ENCODE measurements at places on chromosomes 11 and 22. TPM values are rescaled to one million over a fixed set of nuclear protein-coding genes. Genes with fewer than 3 reads are reported as not detected.

The NR1H3 gene
- 17.8 TPM for total RNA-seq

The GAS2L1 gene
- 18.2 TPM for total RNA-seq

The HNRNPUL2 gene
- 42.0 TPM for total RNA-seq

The TMPRSS6 gene
- total RNA-seq = not detected

The PANX3 gene
- not detected for total RNA-seq

The FAM83F gene
- total RNA-seq = not detected

The MRGPRX3 gene
- total RNA-seq = not detected

The HARBI1 gene
- 6.0 TPM for total RNA-seq

The BTG4 gene
- 0.12 TPM for total RNA-seq

The PRDM11 gene
- total RNA-seq = 4.6 TPM

The CARD18 gene
- not detected for total RNA-seq

The POLA2 gene
- 13.0 TPM for total RNA-seq

The DERL3 gene
- 0.36 TPM for total RNA-seq

The PHLDA2 gene
- total RNA-seq = 98.6 TPM

The CSRP3 gene
- total RNA-seq = not detected

The ENTHD1 gene
- total RNA-seq = not detected

The MIF gene
- total RNA-seq = 493 TPM

The ABCC8 gene
- 1.6 TPM for total RNA-seq

The GGT5 gene
- 2.5 TPM for total RNA-seq

The BIRC3 gene
- total RNA-seq = 32.2 TPM

The RAB38 gene
- 1.2 TPM for total RNA-seq

The TSGA10IP gene
- not detected for total RNA-seq

The ZNRF3 gene
- total RNA-seq = 5.4 TPM

The IFT27 gene
- total RNA-seq = 16.2 TPM

The SMIM38 gene
- total RNA-seq = not detected

The CUL5 gene
- 4.0 TPM for total RNA-seq

The FAM227A gene
- total RNA-seq = 0.71 TPM

The SHANK2 gene
- 6.6 TPM for total RNA-seq

The CARD10 gene
- 41.1 TPM for total RNA-seq

The PIH1D2 gene
- 0.84 TPM for total RNA-seq

The RFPL1 gene
- total RNA-seq = not detected

The SOX6 gene
- not detected for total RNA-seq

The PRG2 gene
- not detected for total RNA-seq

The C11orf21 gene
- not detected for total RNA-seq

The ARHGAP20 gene
- not detected for total RNA-seq

The TRIM48 gene
- total RNA-seq = not detected

The MFNG gene
- 2.0 TPM for total RNA-seq

The SCUBE2 gene
- 0.43 TPM for total RNA-seq

The PGAP2 gene
- 20.6 TPM for total RNA-seq

The OR4C11 gene
- total RNA-seq = not detected

The MS4A6A gene
- total RNA-seq = not detected

The TPST2 gene
- 11.9 TPM for total RNA-seq

The VPREB1 gene
- total RNA-seq = not detected

The KIAA1671 gene
- 9.7 TPM for total RNA-seq
